ENCODE measurements at places on chromosomes 16 and 17.
A peak's percentile ranks its signal among the peaks of the same experiment; 100 is the strongest.

GRCh38 chr17:33779234-33779591 lies 475.9 kb upstream of the CCL2 start:
- peak; percentile 48 for DNase-seq

DNA sequence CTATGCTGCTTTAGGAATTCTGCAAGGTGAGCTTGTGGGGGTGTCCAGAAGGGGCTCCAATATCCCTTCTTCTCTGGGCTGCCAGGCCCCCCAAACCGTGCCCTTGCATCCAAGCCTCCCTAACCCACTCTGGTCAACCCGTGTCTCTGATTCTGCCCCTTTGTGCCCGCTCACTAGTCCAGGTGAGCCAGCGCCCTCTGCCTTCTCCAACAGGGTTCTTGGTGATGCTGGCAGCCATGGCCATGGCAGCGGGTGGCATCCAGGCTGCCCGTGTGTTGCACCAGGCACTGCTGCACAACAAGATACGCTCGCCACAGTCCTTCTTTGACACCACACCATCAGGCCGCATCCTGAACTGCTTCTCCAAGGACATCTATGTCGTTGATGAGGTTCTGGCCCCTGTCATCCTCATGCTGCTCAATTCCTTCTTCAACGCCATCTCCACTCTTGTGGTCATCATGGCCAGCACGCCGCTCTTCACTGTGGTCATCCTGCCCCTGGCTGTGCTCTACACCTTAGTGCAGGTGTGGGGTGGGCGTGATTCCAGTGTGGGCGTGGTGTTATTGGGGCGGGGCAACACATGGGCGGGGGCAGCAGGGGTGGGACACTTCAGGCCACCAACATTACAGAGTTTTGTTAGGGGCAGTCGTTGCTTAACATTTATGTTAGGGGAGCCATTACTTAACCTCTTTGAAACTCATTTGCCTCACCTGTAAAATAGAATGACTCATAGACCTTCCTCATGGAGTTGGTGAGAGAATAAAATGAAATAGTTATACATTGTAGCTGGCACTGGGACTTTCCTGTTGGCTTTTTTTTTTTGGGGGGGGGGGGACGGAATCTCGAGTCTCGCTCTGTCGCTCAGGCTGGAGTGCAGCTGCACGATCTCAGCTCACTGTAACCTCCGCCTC lies 31.4 kb downstream of the ANKRD40 start:
- no peak for DNase-seq

- no peak for DNase-seq
Observed at GRCh38 chr17:56870081-56870651, 36.2 kb downstream of the DGKE start.

- peak; percentile 97 for DNase-seq
Observed at GRCh38 chr16:57447186-57447962, at the start of the genes CIAPIN1 and COQ9. TSS of gene CIAPIN1 (minus strand) at chr16:57447385. CDS start at chr16:57440928, 6,457 bp downstream. TSS of gene COQ9 (plus strand) at chr16:57447479. CDS start at chr16:57447506, 27 bp downstream.

DNA sequence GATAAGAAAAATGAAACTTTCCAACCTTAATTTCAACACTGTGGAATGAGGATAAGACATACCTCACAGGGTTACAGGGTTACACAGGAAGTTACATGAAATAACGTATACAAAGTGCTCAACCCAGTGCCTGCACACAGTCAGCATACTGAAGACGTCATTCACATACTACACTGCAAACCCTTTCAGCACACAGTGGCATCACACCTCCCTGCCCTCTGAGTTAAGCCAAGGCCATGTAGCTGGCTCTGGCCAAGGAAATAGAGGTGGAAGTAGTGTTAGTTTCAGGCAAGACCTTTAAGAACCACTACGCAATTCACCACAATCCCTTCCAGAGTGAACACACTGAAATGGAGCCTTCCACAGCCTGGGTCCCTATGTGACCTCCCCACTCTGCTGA lies 46.6 kb upstream of the GSG1L start:
- no peak for DNase-seq

DNA sequence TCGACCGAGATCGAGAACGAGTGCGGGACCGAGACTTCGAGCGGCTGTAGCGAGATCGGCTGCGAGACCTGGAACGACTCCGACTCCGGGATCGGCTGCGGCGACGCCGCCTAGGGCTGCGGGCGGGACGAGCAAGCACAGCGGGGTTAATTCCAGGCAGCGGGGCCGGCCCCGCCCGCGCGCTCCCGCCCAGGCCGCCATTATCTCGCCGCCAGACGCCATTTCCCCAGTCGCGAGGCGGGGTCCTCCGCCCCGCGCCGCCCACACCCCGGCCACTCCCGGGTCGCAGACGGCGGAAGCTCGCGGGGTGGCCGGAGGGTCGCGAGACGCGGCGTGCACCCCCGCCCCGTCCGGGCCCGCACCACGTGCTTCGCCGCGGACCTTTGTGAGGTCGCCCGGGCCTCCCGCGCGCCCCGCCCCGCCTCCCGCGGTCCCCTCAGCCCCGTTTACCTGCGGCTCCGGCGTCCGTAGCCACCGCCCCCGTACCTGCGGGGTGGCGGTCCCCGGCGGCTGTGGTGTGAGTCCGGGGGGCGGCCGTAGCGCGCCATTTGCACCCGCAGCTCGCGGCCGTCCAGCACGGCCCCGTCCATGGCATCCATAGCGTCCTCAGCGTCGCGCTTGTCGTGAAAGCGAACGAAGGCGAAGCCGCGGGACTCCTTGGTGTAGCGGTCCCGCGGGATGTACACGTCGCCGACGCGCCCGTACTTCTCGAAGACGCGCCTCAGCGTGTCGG lies 616 bp downstream of the SRSF2 start:
- peak; percentile 68 for DNase-seq

- DNase-seq = no peak
Observed at GRCh38 chr16:4830408-4830807, 16.7 kb downstream of the GLYR1 start.

DNA sequence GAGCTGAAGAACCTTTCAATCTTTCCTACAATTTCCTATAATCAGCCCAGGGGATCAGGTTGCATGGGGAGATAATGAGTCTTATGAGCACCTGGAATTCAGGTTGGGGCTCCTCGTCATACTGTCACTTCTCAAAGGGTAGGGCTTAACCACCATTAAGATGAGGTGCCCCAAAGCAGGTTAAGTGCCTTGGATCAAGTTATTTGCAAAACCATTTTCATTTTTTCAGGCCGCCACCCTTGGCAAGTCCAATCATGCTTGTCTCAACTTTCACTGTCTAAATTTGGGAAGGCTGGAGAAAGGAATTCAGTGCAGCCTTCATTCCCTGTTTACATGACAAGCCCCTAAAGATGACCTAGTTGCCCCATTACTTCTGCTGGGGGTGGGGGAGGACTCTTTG lies 44.9 kb upstream of the TANGO6 start:
- no peak for DNase-seq

DNA sequence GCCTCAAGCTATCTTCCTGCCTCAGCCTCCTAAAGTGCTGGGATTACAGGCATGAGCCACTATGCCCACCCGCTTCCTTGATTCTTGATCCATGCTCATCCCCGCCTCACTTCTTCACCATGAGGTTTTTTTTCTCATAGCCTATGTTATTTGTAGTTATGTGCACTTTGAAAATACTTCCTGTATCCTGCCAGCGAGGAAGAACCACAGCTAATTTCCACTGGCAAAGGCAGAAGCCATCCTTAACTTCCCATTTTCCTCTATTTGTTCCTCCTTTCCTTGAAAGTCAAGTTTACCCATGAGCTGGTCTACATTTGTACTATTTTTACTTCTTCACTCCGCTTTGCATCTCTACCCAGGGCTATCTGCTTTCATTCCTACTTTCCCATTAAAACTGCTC lies 189.7 kb upstream of the ZFHX3 start:
- no peak for DNase-seq

DNA sequence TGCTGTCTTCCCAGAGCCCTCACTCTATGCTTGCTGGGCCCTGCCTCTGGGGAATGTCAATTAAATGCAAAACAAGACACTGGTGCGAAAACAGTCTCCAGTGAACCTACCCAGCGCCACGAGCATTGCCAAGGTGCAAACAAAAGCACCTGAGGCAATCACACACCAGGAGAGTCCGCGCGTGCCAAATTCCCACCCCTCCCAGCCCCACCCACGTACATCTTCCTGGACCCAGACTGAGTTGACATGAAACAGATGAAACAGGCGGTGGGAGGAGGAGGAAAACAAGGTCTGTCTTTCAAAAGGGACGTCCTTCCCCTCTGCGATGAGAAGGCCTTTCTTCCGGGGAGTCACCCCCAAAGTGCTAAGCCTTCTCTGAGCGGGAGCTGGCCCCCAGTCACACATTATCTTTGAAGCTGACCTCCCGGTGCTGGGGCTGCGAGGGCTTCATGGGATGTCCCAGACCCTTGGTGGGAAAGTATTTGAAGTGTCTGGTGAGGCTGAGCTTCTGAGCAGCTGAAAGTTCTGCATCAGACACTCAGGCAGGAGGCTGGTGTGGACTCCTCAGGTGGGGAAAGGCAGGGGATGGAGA lies 200.4 kb downstream of the AXIN2 start:
- no peak for DNase-seq

DNA sequence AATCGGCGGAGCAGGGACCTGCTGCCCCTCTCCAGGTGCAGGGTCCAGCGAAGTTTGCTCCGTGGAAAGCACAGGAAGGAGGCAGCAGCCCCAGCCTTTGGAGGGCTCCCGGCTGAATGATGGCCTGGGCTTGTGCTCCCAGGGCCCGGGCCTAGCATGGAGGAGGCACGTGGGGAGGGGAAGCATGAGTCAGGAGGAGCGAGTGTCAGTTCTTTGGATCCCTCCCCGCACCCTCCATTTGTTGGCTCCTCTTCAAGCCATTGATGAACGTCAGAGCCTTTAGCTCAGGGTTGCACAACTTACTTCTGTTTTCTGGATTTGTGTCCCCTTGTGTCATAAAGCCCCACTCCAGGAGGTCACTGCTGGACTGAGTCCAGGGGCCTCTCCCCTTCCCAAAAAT lies 25.8 kb downstream of the TTYH2 start:
- no peak for DNase-seq

DNA sequence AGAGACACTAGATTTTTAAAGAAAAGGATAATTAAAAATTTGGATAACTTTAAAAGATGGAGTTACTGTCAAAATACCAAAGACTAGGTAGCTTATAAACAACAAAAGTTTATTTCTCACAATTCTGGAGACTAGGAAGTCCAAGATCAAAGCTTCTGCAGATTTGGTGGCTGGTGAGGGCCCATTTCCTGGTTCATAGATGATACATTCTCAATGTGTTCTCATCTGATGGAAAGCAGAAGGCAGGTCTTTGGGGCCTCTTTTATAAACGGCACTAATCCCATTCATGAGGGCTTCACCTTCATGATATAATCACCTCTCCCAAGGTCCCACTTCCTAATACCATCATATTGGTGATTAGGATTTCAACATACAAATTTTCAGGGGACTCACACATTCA lies 33.7 kb downstream of the NLK start:
- DNase-seq = no peak

DNA sequence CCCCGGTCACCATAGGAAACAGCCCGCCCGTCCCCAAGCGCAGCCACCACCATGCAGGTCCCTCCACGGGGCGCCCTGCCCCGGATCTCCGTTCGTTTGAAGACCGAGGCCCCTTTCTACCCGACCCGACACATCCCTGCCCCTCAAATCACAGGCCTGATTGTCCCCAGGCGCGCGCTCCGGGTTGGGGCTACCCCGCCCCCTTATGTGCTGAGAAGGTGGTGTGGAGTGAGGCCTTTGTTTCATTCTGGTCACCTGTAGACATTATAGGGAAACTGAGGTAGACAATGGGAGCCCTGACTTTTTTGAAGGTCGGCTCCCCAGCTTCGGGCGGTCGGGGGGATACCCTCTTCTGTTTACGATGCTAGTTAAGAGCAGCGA lies 763 bp upstream of the ACTG1 start:
- peak; percentile 77 for DNase-seq

DNA sequence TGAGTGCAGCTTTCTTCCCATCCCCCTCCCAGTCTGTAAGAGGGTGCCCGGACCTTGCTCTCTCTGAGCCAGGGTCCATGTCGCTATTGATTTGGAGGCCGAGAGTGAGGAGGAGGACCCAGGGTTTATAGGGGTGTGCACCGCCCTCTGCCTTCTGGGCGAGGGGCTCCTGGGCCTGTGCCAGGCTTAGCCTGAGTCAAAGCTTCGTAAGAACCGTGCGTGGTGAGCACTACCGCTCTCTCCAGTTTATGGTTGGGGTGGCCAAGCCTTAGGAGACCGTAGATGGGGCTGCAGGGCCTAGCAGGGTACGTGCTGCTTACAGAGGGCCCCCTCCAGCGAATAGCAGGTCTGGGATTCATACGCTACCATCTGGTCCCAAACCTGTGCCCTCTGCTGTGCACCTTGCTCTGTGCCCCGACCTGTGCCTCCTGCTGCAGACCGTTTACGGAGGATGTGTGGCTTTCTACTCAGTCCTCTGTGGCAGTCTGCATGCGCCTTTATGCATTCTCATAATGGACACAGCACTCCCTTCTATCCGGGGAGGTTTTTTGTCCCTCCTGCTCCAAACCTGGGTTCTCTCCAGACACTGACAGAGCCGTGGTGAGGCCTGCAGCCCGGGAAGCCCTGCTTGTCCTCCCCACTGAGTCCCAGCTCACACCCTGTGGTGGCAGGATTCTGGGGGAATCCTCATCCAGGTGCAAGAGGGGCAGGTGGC lies 54.7 kb downstream of the PGS1 start:
- no peak for DNase-seq

DNA sequence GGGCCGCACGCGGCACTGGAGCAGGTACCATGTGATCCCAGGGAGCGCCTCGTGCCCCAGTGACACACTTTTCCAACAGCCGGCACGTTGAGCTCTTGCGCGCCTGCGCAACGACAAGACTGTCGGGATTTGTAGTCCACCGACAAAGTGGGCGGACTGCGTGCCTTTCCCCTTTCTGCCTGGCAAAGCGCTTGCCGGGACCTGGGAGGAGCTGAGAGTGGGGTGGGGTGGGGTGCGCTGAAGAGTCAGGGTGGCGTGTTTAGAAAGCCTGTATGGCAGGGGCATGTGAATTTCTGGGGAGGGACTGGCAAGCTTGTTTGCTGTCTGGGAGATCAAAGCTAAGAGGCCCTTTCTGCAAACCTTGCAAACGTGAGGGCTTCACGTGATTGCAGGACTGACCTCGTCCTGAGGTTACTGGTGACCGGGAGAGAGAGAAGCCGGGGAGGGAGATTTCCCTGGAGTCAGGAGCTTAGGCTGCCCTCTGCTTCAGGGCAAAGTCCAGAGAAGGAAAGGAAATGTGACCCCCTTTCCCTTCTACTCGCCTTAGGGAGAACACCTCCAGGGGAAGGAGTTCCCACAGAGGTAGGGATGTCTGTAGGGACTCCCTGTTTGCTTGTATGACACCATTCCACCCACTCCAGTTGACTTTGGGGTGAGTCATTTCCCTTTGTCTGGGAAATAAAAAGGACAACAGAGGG lies 429 bp upstream of the NR1D1 start:
- peak; percentile 100 for DNase-seq

DNA sequence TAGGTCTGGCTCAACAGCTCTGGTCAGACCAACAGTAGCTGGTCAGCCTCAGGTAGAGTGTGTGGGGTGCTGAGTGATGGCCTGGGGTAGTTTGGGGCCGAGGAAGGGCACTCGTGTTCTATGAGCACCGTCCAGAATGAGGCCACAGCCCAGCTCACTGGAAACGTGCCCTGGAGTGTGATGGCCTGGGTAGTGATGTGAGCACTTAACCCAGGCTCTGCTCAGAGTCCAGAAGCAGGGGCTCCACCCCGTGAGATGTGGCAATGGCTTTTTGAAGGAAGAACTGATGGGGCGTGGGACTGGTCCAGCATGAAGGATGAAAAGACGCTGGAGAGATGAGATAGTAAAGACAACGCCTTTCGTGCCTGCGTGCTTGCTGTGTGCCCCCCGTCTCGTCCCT lies 35.3 kb downstream of the NTN1 start:
- DNase-seq = no peak

GRCh38 chr16:55401046-55401445 lies 77.0 kb downstream of the IRX6 start:
- DNase-seq = no peak
